ENCODE measurements at places on chromosomes 3 and 15.
A peak's percentile ranks its signal among the peaks of the same experiment; 100 is the strongest.

DNA sequence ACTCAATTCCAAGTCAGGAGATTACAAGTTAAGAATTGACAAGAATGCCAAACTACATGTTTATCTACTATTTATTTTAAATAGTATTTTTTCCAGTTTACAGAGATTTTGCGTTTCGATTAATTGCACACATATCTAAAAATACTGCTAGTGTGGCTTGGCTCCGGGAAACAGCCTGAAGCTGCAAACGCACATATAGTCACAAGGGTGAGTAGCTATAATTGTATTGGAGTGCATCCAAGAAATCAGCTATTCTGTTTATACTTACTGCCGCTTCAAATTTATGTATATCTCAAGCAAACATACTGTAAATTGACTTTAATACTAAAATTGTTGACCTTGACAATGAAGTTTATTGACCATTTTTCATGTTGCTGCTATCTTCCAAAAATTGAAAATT lies 77.0 kb upstream of the PLSCR5 start:
- no peak for DNase-seq

DNA sequence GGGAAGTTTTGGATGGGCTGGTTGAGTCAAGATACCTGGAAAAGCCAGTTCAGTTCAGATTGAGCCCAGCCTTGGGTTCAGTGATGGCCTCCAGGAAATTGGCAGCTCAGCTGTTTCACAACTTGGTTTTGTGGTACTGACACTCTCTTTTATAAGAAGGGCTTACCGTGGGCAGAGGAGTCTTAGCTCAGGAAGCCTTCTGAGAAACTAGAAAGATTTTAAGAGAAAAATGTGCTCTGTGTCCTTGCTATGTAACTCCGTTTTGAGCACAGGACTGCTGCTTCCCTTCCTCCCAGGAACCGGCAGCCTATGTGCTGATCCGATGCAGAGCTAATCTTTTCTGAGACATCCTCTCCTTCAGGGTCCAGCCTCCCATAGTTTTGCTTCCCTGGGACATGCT lies 46.6 kb upstream of the RASGRP1 start:
- no peak for DNase-seq

- peak; percentile 11 for DNase-seq
Measured at GRCh38 chr3:151425627-151426340, 35.1 kb downstream of the IGSF10 start.

DNA sequence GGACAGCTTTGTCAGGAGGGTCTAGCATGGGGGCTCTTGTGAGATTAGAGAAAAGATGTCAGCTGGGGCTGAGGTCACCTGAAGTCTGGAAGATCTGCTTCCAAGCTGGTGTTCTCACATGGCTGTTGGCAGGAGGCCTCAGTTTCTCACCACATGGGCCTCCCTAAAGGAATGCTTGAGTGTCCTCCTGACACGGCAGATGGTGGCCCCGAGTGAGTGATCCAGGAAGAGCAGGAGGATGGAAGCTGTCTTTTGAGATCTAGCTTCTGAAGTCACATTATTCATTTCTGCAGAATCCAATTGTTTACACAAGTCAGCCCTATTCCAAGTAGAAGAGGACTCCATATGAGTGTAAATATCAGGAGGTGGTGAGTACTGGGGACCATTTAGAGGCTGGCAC lies 344.0 kb upstream of the PROK2 start:
- DNase-seq = no peak

DNA sequence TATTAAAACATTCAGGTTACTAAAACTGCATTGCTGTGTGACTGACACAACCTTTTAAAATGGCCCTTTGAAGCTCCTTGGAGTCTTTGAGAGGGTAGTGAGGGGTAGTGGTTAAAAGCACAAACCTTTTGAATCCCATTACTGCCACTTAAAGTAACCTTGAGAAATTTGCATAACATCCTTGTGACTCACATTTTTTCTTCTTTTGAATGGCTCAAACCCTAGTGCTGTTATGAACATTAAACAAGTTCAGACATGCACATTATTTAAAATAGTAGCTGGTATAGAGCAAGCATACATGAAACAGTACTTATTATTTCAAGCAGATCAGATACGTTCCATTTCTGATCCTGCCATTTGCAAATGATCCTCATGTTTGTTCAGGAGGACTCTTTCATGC lies 3.7 kb upstream of the CLDN1 start:
- DNase-seq = no peak

DNA sequence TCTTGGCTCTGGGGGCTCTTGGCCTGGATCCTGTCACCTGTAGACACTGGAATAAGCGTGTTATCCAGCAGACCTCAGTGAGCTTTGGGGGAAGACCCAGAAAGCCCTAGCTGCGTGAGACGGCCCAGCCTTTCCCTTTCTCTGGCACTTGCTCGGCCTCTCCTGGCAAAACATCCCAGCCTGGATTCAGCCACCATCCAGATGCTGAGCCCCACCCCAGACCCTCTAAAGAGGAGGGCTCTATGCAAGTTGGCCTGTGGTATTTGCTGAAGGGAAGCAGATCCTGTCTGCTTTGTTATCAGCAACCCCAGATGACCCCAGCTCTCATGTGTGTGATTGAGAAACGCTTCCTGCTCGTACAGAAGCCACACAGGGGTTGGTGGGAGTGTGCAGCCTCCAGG lies 267.2 kb downstream of the FAM43A start:
- DNase-seq = no peak

GRCh38 chr3:39428745-39429201 lies 22.3 kb downstream of the RPSA start:
- DNase-seq = no peak

- peak; percentile 69 for DNase-seq
Measured at GRCh38 chr15:83113881-83114674, 6.6 kb downstream of the TM6SF1 start.

- DNase-seq = no peak
Measured at GRCh38 chr3:380801-381200, 184.2 kb downstream of the CHL1 start.

DNA sequence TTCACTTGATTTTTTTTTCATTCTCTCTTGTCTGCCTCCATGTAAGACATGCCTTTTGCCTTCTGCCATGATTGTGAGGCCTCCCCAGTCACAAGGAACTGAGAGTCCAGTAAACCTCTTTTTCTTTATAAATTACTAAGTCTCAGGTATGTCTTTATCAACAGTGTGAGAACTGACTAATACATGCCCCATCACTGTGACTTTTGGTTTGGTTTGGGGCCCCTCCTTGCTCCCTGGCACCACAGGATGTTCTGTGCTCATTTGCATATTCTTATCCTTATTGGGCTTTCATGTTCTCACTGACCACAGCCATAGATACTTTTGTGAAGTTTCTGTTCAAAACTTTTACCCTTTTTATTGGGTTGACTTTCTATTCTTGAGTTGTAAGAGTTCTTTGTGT lies 3.8 kb upstream of the PRR20G start:
- no peak for DNase-seq

DNA sequence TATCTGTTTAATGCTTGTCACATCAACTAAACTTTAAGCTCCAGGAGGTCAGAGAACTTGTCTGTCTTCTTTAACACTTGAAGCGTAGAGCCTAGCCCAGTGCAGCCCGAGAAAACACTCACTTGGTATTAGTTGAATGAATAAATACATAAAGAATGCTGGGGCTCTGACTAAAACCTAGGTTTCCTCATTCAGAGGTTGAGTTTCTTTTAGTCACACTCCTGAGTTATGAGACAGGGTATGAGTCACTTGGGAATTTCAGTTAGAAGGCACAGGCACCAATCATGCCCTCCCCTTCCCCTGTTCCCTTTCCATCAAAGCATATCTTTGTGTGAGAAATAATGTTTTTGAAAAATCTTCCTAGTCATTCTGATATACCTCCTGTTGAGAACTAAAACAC lies 589.8 kb upstream of the DPPA4 start:
- no peak for DNase-seq

DNA sequence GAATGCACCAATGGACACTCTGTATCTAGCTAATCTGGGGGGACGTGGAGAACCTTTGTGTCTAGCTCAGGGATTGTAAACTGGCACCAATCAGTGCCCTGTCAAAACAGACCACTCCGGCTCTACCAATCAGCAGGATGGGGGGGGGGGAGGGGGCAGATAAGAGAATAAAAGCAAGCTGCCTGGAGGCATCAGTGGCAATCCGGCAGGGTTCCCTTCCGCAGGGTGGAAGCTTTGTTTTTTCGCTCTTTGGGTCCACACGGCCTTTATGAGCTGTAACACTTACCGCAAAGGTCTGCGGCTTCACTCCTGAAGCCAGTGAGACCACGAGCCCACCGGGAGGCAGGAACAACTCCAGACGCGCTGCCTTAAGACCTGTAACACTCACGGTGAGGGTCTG lies 827.1 kb downstream of the PLOD2 start:
- no peak for DNase-seq
